ENCODE measurements at places on chromosomes 13 and 19. TPM values are rescaled to one million over a fixed set of nuclear protein-coding genes. Genes with fewer than 3 reads are reported as not detected.

SIGLEC5 gene
- total RNA-seq: not detected

IRF3 gene
- 45.6 TPM for total RNA-seq

CCDC194 gene
- not detected for total RNA-seq

RGS9BP gene
- 0.22 TPM for total RNA-seq

LRRC25 gene
- total RNA-seq: 0.11 TPM

ZNF547 gene
- 3.2 TPM for total RNA-seq

GPR183 gene
- under 0.01 TPM for total RNA-seq

SIGLEC11 gene
- not detected for total RNA-seq

GFY gene
- 0.11 TPM for total RNA-seq

ZNF723 gene
- not detected for total RNA-seq

CAPS gene
- 1.4 TPM for total RNA-seq

WDR87 gene
- not detected for total RNA-seq

ZNF91 gene
- 18.6 TPM for total RNA-seq

All from uterine smooth muscle cell (primary cell).